HFFc6 (cell line): ENCODE measurements at places on chromosomes 3 and 15.

GRCh38 chr3:197828-198491 is 1.4 kb downstream of the CHL1 start:
- peaks cover 6% of the 10 kb centered on the region; the same call in 1 of the 2 replicates for H3K36me3 ChIP-seq
- no peak overlapping the region for H3K27ac ChIP-seq
- H3K4me3 ChIP-seq, result no peak overlapping the region

GRCh38 chr3:173742491-173742890 is 344.9 kb downstream of the NLGN1 start:
- H3K36me3 ChIP-seq, result peaks cover 21% of the 10 kb centered on the region
- peak overlapping the region; percentile 86 for H3K4me3 ChIP-seq
- no peak for DNase-seq
- H3K27me3 ChIP-seq, result peaks cover 3% of the 10 kb centered on the region

- no peak overlapping the region for H3K27ac ChIP-seq
- peaks cover 40% of the 10 kb centered on the region for H3K4me1 ChIP-seq
- H3K4me3 ChIP-seq, result no peak overlapping the region
- peaks cover 33% of the 10 kb centered on the region for H3K36me3 ChIP-seq
- no peak for DNase-seq
Measured at GRCh38 chr15:83158393-83158792, 49.2 kb downstream of the HDGFL3 start.

GRCh38 chr3:66473692-66474091 is 27.1 kb downstream of the LRIG1 start:
- H3K27me3 ChIP-seq, result no peaks in the 10 kb centered on the region; the same call in none of the 2 replicates
- H3K4me1 ChIP-seq, result peaks cover 35% of the 10 kb centered on the region
- peak overlapping the region; percentile 85 for H3K27ac ChIP-seq
- DNase-seq, result peak; percentile 88
- peak overlapping the region; percentile 51 for H3K4me3 ChIP-seq
- H3K36me3 ChIP-seq, result no peaks in the 10 kb centered on the region

- H3K4me1 ChIP-seq, result peaks cover 50% of the 10 kb centered on the region
- H3K27ac ChIP-seq, result peak overlapping the region; percentile 59
- DNase-seq, result peak; percentile 68
- no peak overlapping the region; the same call in 1 of the 2 replicates for H3K4me3 ChIP-seq
- no peaks in the 10 kb centered on the region for H3K36me3 ChIP-seq
Measured at GRCh38 chr3:5053021-5053831, 68.9 kb upstream of the ARL8B start.

- H3K36me3 ChIP-seq, result no peaks in the 10 kb centered on the region
- H3K4me1 ChIP-seq, result peaks cover 6% of the 10 kb centered on the region; the same call in 1 of the 2 replicates
- DNase-seq, result no peak
- no peak overlapping the region for H3K27ac ChIP-seq
- H3K4me3 ChIP-seq, result no peak overlapping the region
Measured at GRCh38 chr3:74651292-74651691, 36.8 kb upstream of the CNTN3 start.

GRCh38 chr3:98070840-98071239 is 16.1 kb upstream of the OR5AC2 start:
- no peaks in the 10 kb centered on the region for H3K4me1 ChIP-seq
- H3K27me3 ChIP-seq, result no peaks in the 10 kb centered on the region
- no peak for DNase-seq
- no peak overlapping the region for H3K27ac ChIP-seq

DNA sequence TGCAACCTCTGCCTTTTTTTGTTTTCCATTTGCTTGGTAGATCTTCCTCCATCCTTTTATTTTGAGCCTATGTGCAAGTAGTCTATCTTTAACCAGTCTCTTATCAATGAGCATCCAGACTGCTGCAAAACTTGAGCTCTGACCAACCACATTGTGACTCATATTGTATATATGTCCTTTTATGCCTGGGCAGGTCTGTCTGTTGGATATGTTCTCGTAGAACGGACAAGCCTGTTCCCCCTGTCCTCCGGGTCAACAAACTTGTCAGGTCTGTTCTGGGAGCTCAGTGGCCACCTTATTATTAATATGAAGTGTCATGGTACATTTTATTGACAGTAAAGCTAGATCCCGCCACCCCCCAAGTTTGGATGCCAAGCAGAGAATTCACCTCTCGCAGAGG is 252.9 kb upstream of the ST8SIA2 start:
- H3K36me3 ChIP-seq, result no peaks in the 10 kb centered on the region
- no peak overlapping the region for H3K27ac ChIP-seq
- no peaks in the 10 kb centered on the region for H3K4me1 ChIP-seq
- H3K27me3 ChIP-seq, result no peaks in the 10 kb centered on the region
- DNase-seq, result no peak
- H3K4me3 ChIP-seq, result no peak overlapping the region

DNA sequence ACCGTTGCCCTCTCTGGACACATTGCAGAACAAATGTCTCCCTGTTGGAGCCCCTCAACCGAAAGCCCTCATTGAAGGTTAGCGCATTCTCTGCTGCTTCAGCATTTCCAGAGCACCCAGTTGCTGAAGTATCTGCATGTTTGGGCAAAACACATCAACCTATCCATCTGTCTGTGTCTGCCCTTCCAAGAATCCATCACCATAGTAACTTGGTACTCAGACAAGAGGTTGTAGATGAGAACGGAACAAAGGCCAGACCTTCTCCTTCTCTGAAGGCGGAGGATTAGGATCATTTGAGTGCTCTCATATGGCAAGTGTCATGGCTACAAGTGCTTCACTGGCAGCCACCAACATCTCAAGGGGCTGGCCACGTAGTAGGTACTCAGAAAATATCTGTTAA is 23.1 kb upstream of the RHO start:
- no peaks in the 10 kb centered on the region; the same call in none of the 2 replicates for H3K27me3 ChIP-seq
- peaks cover 17% of the 10 kb centered on the region for H3K36me3 ChIP-seq
- H3K4me1 ChIP-seq, result peaks cover 10% of the 10 kb centered on the region

DNA sequence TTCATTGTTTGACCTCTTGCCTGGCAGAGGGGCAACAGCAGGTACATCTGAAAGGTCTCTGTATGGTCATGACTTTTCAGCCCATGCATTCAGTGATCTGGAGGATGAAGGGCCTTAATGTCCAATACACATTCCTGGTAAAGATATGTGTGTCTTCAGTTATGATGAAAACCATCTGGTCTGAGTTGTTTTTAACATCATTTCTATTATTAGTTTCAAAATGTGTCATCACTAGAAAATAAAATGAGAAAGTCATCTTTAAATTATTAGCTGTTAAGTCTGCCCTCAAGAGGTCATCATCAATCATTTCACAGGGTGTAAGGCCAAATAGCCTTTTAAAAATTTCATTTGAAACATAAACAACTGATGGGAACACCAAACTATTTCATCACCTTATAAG is 92.1 kb upstream of the PLSCR4 start:
- peak; percentile 22 for DNase-seq
- H3K4me1 ChIP-seq, result peaks cover 11% of the 10 kb centered on the region
- H3K27ac ChIP-seq, result no peak overlapping the region
- no peaks in the 10 kb centered on the region for H3K36me3 ChIP-seq
- H3K4me3 ChIP-seq, result no peak overlapping the region
- no peaks in the 10 kb centered on the region; the same call in 1 of the 2 replicates for H3K27me3 ChIP-seq

DNA sequence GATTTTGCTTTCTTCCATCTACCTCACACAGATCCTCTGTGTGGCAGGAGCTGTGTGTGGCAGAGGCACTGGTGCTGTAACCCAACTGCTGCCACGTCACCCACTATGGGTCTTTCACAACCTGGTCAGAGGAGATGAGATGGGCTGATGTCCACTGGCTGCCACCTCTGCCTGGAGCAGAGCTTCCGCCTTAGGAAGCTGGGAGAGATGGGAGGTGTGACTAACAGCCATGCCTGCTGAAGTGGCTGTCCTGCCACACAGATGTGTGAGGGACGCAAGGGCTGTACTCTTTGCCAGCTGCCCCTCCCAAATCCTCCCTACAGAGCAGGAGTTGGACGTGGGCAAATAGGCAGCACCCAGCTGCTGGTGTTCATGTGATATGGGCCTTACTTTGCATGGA is 329.5 kb downstream of the GABRB3 start:
- H3K4me1 ChIP-seq, result no peaks in the 10 kb centered on the region
- no peaks in the 10 kb centered on the region; the same call in none of the 2 replicates for H3K27me3 ChIP-seq
- no peaks in the 10 kb centered on the region for H3K36me3 ChIP-seq
- DNase-seq, result no peak
- no peak overlapping the region for H3K4me3 ChIP-seq

DNA sequence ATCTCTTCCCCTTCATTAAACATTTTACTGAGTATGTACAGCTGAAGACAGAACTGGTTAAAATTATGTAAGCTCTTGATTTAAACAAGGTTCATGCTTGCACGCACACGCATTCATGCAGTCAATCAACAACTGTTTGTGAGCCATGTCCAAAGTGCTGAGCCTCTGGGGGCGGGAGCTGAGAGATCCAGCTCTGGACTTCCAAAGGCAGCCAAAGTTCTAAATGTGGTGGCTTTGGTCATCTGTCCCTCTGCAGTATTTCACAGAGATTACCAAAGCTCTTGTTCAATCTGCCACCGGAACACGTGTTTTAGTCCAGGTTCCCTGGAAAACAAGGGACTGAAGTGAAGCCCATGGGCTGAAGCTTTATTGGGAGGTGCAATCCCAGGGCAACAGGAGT is 52.4 kb upstream of the SNRPA1 start:
- peaks cover 35% of the 10 kb centered on the region for H3K27me3 ChIP-seq
- H3K27ac ChIP-seq, result no peak overlapping the region
- H3K4me3 ChIP-seq, result no peak overlapping the region
- no peaks in the 10 kb centered on the region for H3K4me1 ChIP-seq
- no peak for DNase-seq

DNA sequence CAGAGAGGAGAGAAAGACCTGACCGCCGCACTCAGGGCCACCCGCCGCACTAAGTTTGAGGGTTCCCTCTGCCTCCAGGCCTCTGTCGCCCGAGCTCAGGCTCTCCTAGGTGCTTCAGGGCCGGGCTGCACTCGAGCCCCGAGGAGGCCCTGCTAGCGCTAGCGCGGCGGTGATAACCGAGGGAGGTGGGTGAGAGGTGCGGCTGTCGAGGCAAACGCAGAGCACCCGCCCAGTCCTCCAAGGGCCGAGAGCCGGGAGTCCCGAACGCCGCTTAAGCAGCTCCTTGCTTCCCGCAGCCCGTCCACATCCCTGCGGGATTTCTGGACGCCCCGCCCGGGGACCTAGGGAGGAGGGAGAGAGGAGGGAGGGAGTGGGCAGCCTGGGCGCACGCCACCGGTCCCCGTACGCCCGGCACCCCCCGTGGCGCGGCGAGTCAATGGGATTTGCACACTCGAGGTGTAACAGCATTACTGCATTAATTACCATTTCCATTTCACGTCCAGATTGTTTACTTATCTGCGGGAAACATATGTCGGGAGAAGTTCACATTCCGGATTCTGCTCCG is 6.8 kb downstream of the SOX14 start:
- H3K27me3 ChIP-seq, result peaks cover 55% of the 10 kb centered on the region
- no peaks in the 10 kb centered on the region for H3K4me1 ChIP-seq
- H3K27ac ChIP-seq, result no peak overlapping the region
- no peak for DNase-seq
- peaks cover 5% of the 10 kb centered on the region; the same call in 1 of the 2 replicates for H3K36me3 ChIP-seq

DNA sequence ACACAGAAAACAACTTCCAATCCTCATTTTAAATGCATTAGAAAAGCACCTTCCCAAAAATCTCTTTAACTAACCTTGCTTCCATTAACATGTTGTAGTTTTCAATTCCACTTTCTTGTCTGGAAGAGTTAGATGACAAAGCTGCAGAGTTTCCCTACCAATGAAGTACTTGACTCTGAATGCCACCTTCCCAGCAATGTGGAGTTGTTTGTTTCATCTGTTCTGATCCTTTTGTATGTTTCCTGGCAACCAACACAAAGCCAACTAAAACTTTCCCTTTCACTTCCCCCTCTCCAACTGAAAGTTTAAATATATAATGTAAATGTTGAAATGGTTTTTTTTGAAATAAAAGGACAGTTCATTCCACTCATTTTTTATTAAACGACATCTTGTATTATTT is at the start of gene WDR49:
Gene WDR49 (minus strand): TSS at position 183 of the 400 bp plus-strand sequence. CDS start 517 bp downstream, outside the sequence.
- no peak within 1 kb of the TSS for H3K27ac ChIP-seq
- no peaks in the 10 kb centered on the region for H3K36me3 ChIP-seq
- no peaks in the 10 kb centered on the region for H3K4me1 ChIP-seq
- DNase-seq, result no peak
- no peaks in the 10 kb centered on the region for H3K27me3 ChIP-seq

DNA sequence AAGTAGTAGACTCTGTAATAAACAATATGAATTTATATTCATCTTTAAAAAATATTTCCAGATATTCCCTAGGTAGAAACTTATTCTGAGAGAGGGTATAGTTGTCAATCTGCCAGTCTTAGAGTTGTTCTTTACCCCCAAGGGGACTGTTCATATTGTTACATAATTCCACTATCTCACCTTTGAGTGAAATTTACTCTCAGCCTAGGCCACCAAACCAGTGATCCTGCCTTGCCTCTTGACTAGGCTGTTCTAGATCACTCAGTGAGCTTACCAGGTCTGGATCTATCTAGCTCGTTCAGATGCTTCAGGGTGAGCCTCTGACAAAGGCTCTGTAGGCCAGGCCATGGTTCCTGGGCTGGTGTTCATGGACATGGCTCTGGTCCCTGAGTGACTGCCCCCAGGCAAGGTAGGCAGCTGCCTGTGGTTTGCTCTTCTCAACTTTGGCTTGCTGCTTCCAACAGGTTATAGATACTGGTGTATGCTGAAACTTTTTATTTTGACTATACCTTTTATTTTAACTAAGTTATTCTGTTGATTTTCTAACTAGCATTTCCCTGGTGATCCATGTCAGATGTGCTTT is 27.6 kb downstream of the ZNF592 start:
- DNase-seq, result no peak
- H3K27ac ChIP-seq, result peak overlapping the region; percentile 55
- H3K36me3 ChIP-seq, result peaks cover 16% of the 10 kb centered on the region
- H3K27me3 ChIP-seq, result no peaks in the 10 kb centered on the region
- peaks cover 8% of the 10 kb centered on the region for H3K4me1 ChIP-seq

- no peaks in the 10 kb centered on the region for H3K36me3 ChIP-seq
- peaks cover 35% of the 10 kb centered on the region for H3K4me1 ChIP-seq
- H3K27me3 ChIP-seq, result no peaks in the 10 kb centered on the region
- H3K4me3 ChIP-seq, result no peak overlapping the region
- no peak for DNase-seq
Measured at GRCh38 chr3:108479224-108479623, 31.2 kb downstream of the MYH15 start.

DNA sequence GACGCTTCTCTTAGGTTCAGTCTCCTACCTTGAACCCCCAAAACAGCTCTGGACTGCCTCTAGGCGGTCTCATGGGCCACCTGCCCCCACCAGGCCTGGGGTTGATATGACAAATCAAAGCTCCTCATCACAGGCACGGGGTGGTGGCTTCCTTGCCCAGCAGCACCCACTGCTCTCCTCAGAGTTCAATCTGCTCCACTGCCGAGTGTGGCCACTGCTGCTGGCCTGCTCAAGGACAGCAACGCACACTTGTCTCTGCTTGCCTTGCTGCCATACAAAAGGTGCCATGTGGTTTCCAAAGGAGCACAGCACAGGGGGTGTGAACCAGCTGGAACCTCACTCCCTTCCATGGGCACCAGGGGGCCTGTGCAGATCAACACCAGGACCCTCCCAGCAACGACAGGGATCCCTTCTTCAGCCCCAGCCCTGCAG is 10.2 kb downstream of the KBTBD13 start:
- no peak overlapping the region for H3K27ac ChIP-seq
- no peaks in the 10 kb centered on the region for H3K36me3 ChIP-seq
- DNase-seq, result no peak
- peaks cover 19% of the 10 kb centered on the region for H3K27me3 ChIP-seq
